HFF-Myc (cell line): ENCODE measurements at places on chromosomes 5 and 9.

DNA sequence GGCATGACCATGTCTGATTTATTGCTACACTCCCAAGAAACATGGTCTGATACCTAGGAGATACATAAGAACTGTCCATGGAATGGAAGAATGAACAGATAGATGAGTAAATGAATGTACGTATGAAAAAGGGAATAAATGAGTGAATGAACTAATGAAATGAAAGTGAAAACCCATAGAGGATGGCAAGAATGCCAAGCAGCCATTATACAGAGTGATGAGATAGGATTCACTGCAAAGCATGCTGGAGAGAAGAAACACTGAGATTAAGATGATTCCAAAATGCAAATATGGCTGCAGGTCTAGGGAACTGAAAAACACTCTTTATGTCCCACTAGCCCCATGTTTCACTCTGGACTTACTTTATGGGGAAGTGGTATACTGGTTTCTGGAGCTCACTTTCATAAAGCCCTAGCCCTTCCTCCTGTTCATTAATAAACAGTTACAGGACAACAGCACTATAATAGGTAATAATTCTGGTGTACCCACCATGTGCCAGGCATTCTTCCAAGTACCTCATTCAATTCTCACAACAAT lies 170.3 kb upstream of the RAD23B start:
- DNase-seq: no peak

- DNase-seq: no peak
Observed at GRCh38 chr9:128271112-128271511, 4.7 kb downstream of the GOLGA2 start.

DNA sequence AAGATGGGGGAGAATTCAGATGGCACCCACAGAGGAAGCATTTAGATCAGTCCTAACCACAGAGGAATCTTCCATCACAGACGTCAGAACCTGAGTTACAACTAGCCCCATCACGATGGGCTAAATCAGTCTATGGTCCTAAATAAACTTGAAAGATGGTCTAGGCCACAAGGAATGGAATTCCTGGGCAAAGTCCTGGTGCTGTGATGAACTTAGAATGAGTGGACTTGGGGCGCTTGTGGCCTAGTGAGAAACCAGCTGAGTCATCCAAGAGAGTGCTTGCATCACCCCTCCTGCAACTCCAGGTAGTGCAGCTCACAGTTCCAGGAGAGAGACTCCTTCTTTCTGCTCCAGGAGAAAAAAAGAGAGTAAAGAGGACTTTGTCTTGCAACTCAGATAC lies 722.9 kb upstream of the RGMB start:
- DNase-seq: no peak

DNA sequence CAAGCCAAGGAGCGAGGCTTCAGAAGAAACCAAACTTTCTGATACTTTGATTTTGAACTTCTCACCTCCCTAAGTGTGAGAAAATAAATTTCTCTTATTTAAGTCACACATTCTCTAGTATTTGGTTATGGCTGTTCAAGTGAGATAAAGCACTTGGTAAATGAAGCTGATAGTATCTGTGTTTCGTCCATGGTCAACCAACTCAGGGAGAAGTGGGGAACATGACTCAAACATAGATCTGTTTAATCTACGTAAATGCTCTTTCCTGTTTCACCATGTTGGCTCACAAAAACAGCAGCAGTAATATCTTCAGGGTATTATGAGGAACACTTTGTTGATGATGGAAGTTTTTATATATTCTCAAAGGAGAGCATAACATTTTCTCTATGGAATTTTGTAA lies 2167.2 kb upstream of the C9orf72 start:
- DNase-seq: no peak

DNA sequence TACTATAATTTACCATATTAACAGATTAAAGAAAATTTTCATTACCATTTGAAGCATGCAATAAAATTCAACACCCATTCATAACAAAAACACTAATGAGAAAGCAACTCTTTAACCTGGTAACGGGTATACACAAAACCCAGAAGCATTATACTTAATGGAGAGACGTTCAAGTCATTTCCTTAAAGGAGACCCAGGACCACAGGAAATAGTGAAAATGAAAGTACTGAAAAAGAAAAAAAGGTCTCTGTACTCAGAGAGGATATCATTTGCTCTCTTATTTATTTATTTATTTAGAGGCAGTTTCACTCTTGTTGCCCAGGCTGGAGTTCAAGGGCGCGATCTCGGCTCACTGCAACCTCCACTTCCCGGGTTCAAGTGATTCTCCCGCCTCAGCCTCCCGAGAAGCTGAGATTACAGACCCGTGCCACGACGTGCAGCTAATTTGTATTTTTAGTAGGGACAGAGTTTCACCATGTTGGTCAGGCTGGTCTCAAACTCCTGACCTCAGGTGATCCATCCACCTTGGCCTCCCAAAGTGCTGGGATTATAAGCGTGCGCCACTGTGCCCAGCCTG lies 61.6 kb downstream of the SETX start:
- no peak for DNase-seq

GRCh38 chr5:40984884-40985283 lies 75.6 kb downstream of the C7 start:
- DNase-seq: no peak

DNA sequence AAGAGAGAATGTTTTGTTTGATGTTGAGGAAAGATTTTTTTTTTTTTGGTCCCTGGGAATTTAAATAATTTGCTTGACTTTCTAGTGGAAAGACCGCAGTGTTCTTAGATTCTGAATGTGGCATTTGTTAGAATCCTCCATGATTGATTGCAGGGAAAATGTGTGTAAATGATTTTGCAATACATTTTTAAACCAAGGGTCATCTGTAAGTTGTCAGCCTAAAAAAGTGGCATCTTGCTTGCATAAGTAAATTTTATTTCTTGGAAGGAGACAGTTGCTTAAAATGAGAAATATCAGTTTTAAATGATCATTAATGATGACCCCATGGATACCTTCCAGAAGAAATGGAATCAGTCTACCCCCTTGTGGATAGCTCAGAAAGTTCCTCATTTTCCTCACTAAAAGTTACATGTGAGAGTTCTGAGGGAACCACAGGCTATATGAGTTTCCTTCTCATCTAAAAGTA lies 105.1 kb upstream of the SLC25A48 start:
- no peak for DNase-seq
